Transverse colon (tissue), 4 donors: ENCODE measurements at places on chromosomes 5 and 9. TPM values are rescaled to one million over a fixed set of nuclear protein-coding genes. Genes with fewer than 3 reads are reported as not detected.

- H3K4me3 ChIP-seq, result no peak overlapping the region
- H3K4me1 ChIP-seq, result no peaks in the 10 kb centered on the region
- H3K27ac ChIP-seq, result no peak overlapping the region
- no peak for DNase-seq
Measured at GRCh38 chr9:109383356-109383755, 62.5 kb upstream of the EPB41L4B start.

- no peaks in the 10 kb centered on the region for H3K36me3 ChIP-seq
- no peak overlapping the region for H3K27ac ChIP-seq
- DNase-seq, result no peak
- no peak overlapping the region for H3K4me3 ChIP-seq
Measured at GRCh38 chr9:30065888-30066287, 2318.6 kb upstream of the ACO1 start.

DNA sequence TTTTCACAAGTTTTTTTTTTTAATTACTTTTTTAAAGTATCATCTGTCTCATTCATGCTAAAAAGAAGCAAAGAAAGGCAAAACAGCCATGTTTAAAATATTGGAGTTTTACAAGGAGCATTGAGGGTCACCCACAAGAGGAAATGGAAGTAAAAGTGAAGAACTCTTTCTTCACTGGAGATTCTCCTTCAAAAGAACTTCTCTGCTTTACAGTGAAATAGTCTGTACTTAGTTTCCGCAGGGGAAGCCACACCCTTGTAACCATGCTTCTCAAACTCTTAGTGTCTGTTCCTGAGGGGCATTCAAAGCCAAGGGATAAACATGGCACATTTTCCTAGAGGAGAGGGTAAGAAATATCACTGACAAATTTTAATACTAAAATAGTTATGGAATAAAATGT is 8.6 kb downstream of the C9orf72 start:
- no peak overlapping the region for H3K27ac ChIP-seq
- peaks cover 44% of the 10 kb centered on the region for H3K36me3 ChIP-seq
- no peaks in the 10 kb centered on the region for H3K4me1 ChIP-seq
- no peak overlapping the region for H3K4me3 ChIP-seq
- H3K27me3 ChIP-seq, result no peaks in the 10 kb centered on the region

RNF183 gene
- total RNA-seq, result not detected

DNA sequence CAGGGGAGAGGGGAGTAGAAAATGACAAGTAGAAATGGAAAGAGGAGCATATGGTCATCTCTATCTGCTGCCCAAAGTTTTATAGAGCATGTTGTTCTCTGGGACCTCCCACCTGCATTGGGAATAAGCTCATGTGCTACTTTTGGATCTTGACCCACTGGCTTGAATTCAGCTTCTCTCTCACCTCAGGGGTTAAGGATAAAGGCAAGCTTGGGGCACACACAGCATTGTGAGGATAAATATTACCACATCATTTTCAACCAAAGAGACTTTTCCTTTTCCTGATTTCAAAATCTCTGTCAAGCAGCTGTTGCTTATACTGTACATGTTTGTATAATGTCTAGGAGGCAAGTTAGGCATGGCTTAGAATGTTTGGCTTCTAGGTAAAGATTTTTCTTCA is 16.6 kb downstream of the ATP10B start:
- H3K27ac ChIP-seq, result no peak overlapping the region
- H3K36me3 ChIP-seq, result no peaks in the 10 kb centered on the region
- H3K4me1 ChIP-seq, result no peaks in the 10 kb centered on the region
- no peak overlapping the region for H3K4me3 ChIP-seq
- no peaks in the 10 kb centered on the region for H3K27me3 ChIP-seq

KIF20A gene
- total RNA-seq, result 1.9 TPM

BAG1 gene
- total RNA-seq, result 114 TPM

MEGF9 gene
- total RNA-seq, result 17.9 TPM

PHYHD1 gene
- total RNA-seq, result 4.8 TPM

GRCh38 chr9:88536023-88536324 is 996 bp downstream of the NXNL2 start:
- H3K27ac ChIP-seq, result peak overlapping the region; percentile 3
- DNase-seq, result no peak
- H3K27me3 ChIP-seq, result peaks cover 49% of the 10 kb centered on the region

- H3K4me3 ChIP-seq, result no peak overlapping the region
- H3K36me3 ChIP-seq, result no peaks in the 10 kb centered on the region
- no peak overlapping the region for H3K27ac ChIP-seq
- H3K4me1 ChIP-seq, result no peaks in the 10 kb centered on the region
- no peaks in the 10 kb centered on the region for H3K27me3 ChIP-seq
- DNase-seq, result no peak
Measured at GRCh38 chr5:126855266-126855665, 78.3 kb downstream of the LMNB1 start.

GRCh38 chr9:130422546-130422945 is 22.2 kb upstream of the ASS1 start:
- no peaks in the 10 kb centered on the region for H3K36me3 ChIP-seq
- H3K27ac ChIP-seq, result peak overlapping the region; percentile 63
- DNase-seq, result no peak
- peaks cover 8% of the 10 kb centered on the region for H3K4me1 ChIP-seq
- no peak overlapping the region for H3K4me3 ChIP-seq

B4GALT7 gene
- 38.5 TPM for total RNA-seq

ARL14EPL gene
- total RNA-seq, result not detected

TTC23L gene
- total RNA-seq, result 0.27 TPM

CCDC192 gene
- total RNA-seq, result not detected

GRCh38 chr9:120886490-120886967 is 9.5 kb upstream of the PHF19 start:
- H3K4me3 ChIP-seq, result no peak overlapping the region
- no peak for DNase-seq
- no peaks in the 10 kb centered on the region for H3K27me3 ChIP-seq
- no peaks in the 10 kb centered on the region for H3K36me3 ChIP-seq
- H3K4me1 ChIP-seq, result no peaks in the 10 kb centered on the region
- peak overlapping the region; percentile 61 for H3K27ac ChIP-seq

- no peak overlapping the region for H3K4me3 ChIP-seq
- H3K36me3 ChIP-seq, result no peaks in the 10 kb centered on the region
- no peak overlapping the region for H3K27ac ChIP-seq
Measured at GRCh38 chr9:109604781-109605180, 106.7 kb upstream of the PTPN3 start.

FGD3 gene
- total RNA-seq, result 9.7 TPM

C5orf52 gene
- not detected for total RNA-seq

ZNF366 gene
- total RNA-seq, result 0.40 TPM

GRCh38 chr5:82205005-82205404 is 73.1 kb downstream of the RPS23 start:
- H3K27me3 ChIP-seq, result no peaks in the 10 kb centered on the region
- H3K36me3 ChIP-seq, result no peaks in the 10 kb centered on the region
- H3K27ac ChIP-seq, result no peak overlapping the region
- DNase-seq, result no peak

CDKN2B gene
- total RNA-seq, result 329 TPM

GRCh38 chr9:111350556-111350955 is 20.5 kb upstream of the OR2K2 start:
- DNase-seq, result no peak
- H3K4me3 ChIP-seq, result no peak overlapping the region
- no peaks in the 10 kb centered on the region for H3K4me1 ChIP-seq
- no peaks in the 10 kb centered on the region for H3K36me3 ChIP-seq
- no peak overlapping the region for H3K27ac ChIP-seq

- H3K27me3 ChIP-seq, result no peaks in the 10 kb centered on the region
- H3K4me1 ChIP-seq, result no peaks in the 10 kb centered on the region
- H3K4me3 ChIP-seq, result no peak overlapping the region
- no peak for DNase-seq
Measured at GRCh38 chr5:176944268-176944667, 45.1 kb upstream of the HK3 start.

PALM2AKAP2 gene
- total RNA-seq, result not detected

GRCh38 chr9:36550135-36550534 is 22.6 kb upstream of the MELK start:
- H3K4me1 ChIP-seq, result no peaks in the 10 kb centered on the region
- no peak overlapping the region for H3K27ac ChIP-seq
- no peaks in the 10 kb centered on the region for H3K27me3 ChIP-seq
- H3K4me3 ChIP-seq, result no peak overlapping the region

FGFR4 gene
- 15.3 TPM for total RNA-seq

DIRAS2 gene
- total RNA-seq, result not detected

FIBCD1 gene
- not detected for total RNA-seq

DMRT3 gene
- not detected for total RNA-seq

DNA sequence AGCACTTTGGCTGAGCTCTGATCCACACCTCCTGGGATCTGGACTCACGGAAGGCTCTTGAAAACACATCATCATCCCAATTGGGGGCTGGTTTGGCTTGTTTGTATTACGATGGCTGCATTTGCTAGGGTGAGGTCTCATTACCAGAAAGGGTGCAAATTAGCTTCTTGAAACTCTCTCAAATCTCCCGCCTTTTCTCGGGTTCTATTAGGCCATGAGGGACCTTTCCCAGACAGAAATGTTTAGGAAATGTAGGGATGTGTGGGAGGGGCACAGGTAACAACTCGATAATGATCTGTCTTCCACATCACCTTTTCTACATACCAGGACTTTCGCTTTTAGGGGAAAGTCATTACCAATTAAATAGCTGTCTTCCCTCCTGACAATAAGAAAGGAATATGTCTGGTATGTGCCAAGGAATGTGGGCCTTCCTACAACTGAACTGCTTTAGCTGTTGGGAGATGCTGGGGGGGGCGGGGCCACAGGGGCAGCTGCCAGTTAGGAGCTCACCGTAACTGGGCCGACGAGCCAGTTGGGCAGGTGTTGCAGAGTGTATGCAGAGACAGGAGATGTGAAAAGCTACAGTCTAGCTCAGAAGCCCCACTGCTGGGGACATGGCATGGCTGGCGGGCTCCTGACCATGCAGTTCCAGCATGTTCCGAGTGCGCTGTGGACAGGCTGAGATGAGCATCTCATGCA is 71.2 kb downstream of the AK8 start:
- no peak overlapping the region for H3K4me3 ChIP-seq
- H3K4me1 ChIP-seq, result no peaks in the 10 kb centered on the region
- H3K27me3 ChIP-seq, result peaks cover 60% of the 10 kb centered on the region
- no peaks in the 10 kb centered on the region for H3K36me3 ChIP-seq
- DNase-seq, result no peak
- H3K27ac ChIP-seq, result no peak overlapping the region
